ENCODE measurements at places on chromosomes 7 and 10.

DNA sequence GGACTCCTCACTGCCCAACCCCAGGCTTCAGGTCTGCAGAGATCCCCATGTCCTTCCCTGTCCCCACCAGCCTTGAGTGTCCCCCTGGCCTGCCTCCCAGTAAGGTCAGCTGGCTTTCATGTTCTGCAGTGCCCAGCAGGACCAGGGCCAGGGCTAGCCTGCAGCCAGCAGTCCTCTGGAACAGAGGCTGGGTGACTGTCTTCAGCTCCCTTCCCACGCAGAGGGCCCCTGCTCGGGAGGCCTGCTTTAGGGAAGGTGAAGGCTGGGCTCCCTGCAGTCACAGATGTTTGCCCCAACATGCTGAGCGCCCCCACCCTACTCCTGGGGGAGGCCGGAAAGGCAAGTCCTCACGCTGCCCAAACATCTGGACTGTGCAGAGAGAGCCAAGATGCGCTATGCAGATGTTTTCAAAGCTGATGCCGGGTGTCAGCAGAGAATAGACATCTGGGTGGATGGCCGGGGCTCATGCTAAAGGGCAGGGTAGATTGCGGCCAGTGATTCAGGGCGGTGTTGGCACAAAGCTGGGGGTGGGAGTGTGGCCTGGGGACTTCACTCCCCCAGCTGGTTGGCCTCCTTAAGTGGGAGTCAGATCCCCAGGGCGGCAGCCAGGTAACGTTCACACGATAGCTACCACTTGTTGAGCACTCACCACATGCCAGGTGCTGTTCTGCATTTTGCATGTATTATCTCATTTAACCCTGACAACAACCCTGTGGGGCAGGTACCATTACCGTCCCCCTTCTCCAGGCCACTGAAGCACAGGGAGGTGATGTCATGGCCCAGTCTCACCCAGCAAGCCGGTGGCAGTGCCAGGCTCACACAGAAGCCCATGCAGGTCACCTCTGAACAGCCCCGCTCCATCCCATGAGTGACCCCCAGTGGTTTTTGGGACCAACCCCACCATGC, 71.2 kb upstream of the COL13A1 start:
- DNase-seq = no peak

DNA sequence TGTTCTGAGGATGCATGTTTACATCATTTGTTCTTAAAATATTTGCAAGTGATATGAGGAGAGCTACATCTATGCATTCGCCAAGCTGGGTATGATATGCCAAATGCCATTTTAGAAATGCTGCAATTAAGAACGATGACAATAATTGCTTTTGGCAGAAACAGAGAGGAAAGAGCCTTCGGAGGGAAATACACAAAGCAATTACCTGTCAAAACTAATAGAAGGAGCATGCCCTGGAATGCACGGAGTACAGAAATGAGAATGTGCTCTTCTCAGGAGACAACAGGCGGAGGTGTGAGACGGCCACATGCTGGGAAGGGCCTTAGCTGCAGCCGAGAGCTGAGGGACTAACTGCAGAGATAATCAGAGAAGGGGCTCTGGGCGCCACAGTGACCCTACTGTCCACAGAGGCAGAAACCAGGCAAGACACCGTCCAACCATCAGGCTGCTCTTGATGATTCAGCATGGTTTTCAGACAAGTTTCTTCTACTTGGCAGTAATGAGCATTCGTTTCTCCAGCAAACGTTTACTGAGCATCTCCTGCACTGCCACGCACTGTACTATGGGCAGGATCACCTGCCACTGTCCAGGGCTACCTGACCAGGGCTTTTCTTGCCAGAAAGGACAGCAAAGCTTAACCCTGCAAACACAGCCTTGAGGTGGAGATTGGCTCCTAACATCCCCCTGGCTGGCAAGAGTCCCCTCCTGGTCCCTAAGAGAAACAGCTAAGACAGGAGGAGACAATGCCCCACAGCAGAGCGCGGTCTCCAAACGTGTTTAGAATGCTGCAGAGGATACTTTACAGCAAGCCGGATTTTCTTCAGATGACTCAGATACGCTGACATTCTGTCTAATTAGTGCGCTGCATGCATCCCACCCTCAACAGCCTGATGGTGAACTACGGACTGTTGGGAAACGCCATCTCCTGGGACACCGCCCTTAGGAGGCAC, 18.1 kb downstream of the VIPR2 start:
- no peak for DNase-seq

DNA sequence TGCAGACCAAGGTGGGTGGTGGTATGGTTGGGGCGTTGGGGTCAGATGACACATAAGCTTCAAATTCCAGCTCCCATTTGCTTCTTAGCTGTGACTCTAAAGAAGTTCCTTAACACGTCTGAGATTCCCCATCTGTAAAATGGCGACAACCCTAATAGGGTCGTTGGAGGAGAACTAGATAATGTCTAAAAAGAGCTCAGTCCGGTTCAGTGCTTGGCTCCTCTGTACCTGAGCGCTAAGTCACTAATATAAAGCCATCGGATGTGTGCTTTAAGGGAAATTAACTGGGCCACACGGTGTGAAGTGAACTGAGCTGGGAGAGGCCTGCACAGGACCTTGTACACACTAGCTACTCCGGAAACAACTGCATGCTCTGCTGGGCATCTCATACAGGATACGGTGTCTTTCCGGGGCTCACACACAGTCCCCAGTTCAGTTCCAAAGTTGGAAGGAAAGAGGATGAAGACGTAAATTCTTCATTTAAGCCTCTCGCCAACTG, 476 bp upstream of the ZFYVE27 start:
- no peak for DNase-seq

- no peak for DNase-seq
Measured at GRCh38 chr10:121159670-121160069, 308.5 kb downstream of the WDR11 start.

DNA sequence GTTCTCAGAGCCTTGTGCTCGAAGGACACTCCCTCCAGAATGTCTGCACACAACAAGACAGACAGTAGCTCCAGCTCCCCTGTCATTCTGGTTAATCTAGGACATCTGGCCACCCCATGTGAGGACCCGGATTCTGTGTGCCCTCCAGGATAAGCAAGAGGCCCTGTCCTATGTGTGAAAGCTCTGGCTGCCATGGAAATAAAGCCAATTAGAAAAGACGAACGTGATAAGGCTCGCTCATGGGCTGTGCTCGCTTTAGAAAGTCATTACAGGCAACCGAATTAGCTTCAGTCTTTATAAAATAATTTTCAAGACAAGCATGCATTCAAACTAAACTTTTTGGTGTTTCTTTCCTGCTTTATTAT, 263.4 kb downstream of the INHBA start:
- DNase-seq = no peak

DNA sequence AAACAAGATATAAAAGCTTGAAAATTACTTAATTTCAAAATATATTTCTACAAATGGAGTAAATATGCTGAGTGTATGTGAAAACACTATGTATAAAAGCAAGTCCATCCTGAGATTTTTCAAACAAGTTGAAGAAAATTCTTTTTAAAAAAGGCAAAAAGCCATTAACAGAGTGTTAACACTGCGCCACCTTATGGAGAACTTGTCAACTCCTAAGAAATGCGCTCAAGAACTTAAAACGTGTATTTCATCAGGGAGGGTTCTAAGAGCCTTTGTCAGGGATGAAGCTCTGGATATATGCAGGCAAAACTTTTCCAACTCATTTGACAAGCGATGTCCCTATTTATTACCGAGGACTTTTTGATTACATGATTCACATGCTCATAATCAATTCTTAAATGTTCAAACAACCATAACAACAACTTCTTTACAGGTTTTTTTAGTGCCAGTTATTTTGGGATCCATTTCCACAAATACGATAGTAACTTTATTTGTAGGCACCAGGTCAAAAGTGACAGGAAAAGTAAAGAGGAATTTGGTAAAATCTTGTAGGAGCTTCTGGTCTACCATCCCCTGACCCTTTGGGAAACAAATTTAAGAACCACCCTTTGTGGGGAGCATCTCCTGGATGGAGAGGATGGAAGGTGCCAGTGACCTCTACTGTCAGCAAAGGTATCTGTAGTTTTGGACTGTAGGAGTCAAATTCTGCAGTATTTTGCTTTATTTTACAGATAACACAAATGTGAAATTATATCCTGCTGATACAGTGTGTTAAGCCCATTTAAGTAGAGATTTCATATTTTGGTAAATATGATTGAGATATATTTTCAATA, 23.2 kb downstream of the CALCR start:
- no peak for DNase-seq

DNA sequence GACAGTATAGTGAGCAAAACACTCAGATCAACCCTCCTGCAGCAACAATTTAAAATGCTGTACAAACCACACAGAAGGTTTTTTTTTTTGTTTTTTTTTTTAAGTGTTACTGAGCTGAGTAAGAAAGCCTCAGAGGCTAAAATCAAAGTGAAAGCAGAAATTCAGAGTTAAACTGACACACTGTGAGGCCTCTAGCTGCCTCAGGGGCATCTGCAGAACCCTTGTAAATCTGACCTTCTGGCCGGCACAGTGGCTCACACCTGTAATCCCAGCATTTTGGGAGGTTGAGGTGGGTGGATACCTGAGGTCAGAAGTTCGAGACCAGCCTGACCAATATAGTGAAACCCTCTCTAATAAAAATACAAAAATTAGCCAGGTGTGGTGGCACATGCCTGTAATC, 7.4 kb upstream of the GNA12 start:
- no peak for DNase-seq

DNA sequence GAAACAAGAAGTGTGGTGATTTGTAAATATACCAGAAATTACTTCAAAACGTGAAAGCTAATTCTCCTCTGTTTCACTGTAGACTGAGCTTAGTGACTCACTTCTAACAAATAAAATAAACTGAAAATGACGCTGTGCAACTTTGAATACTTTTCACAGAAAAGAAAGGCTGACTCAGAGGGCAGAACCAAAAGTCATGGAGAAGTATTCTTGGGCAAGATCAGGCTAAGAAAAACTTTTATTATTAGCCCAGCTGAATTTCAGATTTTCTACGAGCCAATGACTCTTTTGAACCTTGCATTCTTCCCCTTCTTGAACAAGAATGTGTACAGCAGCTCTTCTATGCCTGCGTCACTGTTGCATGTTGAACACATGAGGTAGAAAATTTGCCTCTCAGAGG, 527.3 kb upstream of the GHITM start:
- DNase-seq = no peak

DNA sequence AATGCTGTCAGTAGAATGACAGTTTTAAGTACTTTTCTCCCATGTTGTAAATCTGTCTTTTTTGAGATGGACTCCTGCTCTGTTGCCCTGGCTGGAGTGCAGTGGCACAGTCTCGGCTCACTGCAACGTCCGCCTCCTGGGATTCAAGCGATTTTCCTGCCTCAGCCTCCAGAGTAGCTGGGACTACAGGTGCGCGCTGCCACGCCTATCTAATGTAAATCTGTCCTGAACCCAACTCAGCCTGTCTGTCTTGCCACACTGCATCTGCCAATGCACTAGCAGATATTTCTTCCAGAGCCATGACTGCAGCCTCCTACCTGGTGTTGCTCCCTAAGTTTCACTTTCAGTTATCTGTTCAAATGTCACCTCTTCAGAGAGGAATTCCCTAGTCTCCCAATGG, 264.1 kb downstream of the PHF14 start:
- no peak for DNase-seq

- DNase-seq = no peak
Measured at GRCh38 chr10:86556532-86556931, 34.9 kb upstream of the WAPL start.

- no peak for DNase-seq
Measured at GRCh38 chr10:58903071-58903470, 273.4 kb upstream of the PHYHIPL start.

GRCh38 chr10:96122824-96123223, 7.3 kb upstream of the ZNF518A start:
- DNase-seq = no peak

- no peak for DNase-seq
Measured at GRCh38 chr7:32047075-32047474, 23.1 kb downstream of the PDE1C start.

DNA sequence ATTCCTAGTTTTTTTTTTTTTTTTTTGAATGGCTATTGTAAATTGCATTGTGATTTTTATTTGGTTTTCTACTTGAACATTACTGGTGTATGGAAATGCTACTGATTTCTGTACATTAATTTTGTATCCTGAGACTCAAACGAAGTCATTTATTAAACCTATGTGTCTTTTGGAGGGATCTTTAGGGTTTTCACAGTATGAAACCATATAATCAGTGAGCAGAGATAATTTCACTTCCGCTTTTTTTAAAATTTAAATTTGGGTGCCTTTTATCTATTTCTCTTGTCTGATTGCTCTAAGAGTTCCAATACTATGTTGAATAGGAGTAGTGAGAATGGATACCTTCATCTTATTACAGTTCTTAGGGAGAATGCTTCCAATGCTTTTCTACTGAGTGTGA, 102.7 kb downstream of the ZWINT start:
- DNase-seq = no peak

GRCh38 chr7:106693677-106694353, 32.9 kb upstream of the CCDC71L start:
- no peak for DNase-seq

DNA sequence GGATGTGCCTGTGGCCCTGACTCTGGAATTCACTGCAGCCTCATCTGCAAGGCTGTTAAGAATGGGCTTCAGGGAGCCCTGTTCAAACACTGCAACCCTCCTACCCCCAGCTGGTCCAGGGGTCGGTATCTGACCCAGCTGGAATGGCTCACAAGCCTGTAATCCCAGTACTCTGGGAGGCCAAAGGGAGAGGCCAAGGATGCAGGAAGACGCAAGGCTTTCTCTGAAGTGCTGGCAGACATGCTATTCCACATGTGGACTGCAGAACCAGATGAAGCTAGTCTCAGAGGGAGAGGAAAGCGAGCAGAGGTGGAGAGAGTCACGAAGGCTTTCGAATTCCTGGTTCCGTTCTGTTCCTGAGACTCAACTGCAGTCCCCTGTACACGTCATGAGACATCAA, 45.0 kb downstream of the ESYT2 start:
- DNase-seq = no peak

DNA sequence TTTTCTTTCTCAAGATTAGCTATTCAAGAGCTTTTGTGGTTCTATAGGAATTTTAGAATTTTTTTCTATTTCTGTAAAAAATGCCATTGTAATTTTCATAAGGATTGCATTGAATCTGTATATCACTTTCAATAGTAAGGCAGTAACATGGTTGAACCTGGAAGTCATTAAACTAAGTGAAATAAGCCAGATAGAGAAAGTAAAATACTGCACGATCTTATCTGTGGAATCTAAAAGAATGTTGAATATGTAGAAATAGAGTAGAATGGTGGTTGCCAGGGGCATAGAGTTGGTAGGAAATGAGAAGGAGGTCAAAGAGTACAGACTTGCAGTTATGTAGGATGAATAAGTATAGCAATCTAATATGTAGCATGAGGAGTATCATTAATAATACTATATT, 1073.5 kb upstream of the LRRN3 start:
- no peak for DNase-seq

Data from NCI-H774 (cell line).